ENCODE measurements at places on chromosomes 7 and 10.

DNA sequence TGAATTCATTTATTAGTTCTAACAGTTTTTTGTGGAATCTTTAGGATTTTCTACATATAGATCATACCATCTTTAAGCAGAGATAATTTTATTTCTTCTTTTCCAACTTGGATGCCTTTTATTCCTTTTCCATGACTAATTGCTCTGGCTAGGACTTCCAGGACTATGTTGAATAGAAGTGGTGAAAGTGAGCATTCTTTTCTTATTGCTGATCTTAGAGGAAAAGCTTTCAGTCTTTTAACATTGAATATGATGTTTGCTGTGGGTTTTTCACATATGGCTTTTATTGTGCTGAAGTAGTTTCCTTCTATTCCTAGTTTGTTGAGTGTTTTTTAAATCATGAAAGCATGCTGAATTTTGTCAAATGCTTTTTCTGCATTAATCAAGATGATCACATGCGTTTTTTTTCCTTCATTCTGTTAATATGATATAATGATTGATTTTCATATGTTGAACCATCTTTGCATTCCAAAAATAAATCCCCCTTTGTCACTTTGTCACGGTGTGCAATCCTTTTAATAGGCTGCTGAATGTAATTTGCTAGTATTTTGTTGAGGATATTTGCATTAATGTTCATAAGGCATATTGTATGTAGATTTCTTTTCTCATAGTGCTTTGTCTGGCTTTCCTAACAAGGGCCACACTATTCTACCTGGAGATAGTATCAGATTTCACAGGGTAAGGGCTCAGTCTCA, 92.9 kb downstream of the ZNF467 start:
- DNase-seq: no peak

DNA sequence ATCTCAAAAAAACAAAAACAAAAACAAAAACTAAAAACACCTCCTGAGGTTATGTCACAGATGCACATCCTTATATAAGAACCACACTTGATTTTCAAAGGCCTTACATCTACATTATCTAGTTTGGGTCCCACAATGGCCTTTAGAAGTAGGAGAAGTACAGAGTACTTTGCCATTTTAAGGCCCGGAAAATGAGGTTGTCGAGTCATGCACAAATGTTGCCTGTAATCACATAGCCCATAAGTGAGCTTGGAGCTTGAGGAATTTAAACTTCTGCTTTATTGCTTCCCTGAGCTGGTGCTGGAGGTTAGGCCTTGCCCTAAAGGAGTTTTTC, 9.7 kb upstream of the MKRN1 start:
- DNase-seq: no peak

DNA sequence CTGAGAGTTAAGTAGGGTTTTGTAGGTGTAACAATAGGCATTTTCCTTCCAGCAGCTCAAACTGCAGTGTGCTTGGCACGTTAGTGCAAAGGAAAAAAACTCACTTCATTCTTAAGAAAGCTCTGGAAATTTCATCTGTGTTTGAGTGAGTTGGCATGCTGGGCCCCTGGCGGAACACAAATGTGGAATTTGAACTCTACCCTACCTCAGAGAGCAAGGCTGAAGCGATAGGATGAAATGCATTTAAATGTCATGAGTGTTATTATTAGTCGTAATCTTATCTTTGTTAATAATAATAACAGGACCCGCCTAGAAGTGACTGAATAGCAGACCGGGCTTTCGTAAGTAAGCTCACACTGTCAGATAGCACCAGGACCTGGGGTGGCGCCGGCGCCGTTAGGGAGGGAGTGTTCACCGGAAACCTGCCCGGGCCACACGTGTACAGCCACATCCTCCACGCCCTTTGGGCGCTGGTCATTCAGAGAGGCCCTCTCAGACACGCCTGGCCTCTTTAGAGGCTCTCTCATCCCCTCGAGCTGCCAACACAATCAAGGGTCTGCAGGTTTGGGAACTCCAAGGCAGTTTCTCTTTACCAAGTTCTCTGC, 63.5 kb downstream of the GRK5 start:
- DNase-seq: peak; percentile 49

- DNase-seq: no peak
These were observed 52.5 kb upstream of the FRMD4A start for GRCh38 chr10:14383266-14383665.

GRCh38 chr7:3588341-3588740, 287.3 kb downstream of the SDK1 start:
- DNase-seq: no peak

DNA sequence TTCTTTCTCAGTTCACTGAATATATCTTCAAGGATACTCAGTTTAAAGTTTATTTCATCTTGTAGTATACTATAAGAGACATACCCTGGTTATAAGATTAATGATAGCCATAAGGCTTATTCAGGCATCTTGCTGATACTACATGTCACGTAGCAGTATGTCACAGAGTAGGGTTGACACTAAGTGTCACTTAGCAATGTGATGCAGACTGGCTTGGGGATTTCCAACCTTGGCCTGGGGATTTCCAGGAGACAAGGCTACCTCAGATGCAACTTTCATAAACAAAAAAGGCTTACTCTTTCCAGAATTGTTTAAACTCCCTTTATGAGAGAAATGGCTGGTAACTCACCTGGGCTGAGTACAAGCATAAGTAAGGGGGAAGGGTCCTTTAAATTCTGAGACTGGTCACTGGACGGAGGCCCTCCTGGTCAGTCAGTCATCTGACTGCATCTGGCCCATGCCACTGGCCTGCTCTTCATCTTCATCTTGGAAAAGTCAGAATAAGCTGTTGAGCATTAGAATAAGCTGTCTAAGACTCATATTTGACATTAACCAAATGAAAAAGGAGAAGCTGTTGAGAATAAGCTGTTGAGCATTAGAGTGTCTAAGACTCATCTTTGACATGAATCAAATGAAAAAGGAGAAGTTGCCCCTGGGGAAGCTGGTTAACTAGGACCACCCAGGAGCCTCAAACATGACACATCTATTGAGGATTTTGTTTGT, 9.5 kb downstream of the SLC13A1 start:
- no peak for DNase-seq

- no peak for DNase-seq
These were observed 185.1 kb upstream of the PRPS1L1 start for GRCh38 chr7:18212758-18213157.

DNA sequence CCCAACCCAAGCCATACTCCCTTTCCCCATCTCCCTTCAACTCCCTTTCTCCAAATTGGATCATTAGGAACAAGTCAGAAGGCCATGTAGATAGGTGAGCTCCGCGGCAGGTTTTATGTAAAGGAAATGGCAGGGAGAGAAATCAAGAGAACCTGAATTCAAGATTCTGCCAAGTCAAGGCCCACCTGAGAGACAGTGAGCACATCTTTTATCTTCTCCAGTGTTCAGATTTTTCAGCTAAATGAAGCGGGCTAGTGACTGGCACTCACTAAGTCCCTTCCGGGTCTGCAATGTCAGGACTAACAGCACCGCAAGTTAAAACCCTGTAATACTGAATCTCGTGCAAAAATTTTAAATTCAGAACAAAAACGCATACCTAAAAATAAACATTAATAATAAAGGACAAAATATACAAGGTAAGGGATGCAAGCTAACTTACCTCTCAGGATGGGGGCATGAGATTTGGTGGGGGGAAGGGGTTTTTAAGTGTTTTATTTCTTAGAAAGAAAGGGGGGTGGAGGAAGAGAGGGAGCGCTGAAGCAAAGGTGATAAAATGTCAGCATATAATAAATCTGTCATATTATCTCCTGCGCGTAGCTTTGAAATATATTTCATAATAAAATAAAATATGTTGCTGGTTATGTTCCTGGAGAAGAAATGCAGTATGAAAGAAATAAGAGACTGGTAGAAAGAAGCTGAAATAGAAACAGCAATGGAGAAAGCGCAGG, 17.6 kb downstream of the TCAF1 start:
- no peak for DNase-seq

GRCh38 chr10:33423154-33423529, 88.7 kb upstream of the NRP1 start:
- no peak for DNase-seq

- peak; percentile 63 for DNase-seq
These were observed 38.8 kb downstream of the RAMP3 start for GRCh38 chr7:45196374-45196773.

DNA sequence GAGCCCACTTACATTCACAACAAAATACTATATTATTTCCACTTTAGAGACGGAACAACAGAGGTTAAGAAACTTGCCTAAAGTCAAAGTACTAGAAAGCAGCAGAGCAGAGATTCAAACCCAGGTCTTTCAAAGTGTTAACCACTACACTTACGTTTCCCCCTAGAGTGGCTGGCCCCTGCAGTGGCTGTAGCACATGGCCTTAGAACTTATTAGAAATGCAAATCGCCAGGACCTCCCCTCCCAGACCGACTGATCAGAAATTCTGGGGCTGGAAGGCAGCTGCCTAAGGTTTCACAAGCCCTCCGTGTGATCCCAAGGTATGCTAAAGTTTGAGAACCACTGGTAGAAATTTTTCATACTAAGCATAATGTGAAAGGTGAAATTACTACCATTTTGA, 8.1 kb downstream of the MPP7 start:
- DNase-seq: no peak

DNA sequence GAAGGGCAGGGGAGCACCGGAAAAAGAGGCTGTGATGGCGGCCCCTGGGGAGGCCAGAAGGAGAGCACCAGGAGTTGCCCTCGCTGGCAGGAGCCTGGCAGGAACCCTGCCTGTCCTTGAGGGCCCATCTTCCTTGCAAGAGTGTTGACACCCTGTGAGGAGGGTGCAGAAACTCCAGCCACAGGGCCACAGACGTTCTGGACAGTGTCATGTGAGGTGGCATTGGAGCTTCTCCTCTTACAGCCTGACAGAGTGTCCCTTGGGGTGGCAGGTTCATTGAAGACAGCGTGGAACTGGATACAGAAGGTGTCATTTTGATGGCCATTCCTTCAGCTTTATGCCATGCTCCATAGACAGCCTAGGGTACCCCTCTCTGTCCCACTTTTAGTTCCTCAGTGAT, 54.2 kb downstream of the RBM20 start:
- no peak for DNase-seq

DNA sequence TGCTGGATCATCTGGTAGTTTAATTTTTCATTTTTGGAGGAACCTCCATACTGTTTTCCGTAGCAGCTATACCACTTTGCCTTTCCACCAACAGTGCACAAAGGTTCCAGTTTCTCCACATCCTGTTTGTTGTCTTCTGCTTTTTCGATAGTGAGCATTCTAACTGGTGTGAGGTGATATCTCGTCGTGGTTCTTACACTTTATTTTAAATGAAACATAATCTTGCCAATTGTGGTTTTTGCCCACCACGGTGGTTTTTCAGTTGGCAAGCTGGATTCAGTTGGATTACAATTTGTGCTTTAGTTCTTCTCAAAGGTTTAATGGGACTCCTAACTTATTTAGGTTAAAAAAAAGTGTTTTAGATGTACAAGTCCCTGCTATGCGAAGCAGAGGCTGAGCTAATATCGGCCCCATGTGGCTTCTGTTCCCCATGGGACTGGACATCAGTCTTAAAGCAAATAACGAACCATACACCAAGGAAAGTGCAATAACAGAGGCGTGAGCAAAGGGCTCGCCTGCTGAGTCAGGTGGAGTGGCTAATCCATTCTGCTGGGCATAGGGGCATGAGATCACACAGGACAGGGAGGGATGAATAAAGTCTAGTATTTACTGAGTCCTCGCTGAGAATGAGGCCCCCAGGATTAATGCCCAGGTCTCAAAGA, 153.6 kb downstream of the AOAH start:
- no peak for DNase-seq

DNA sequence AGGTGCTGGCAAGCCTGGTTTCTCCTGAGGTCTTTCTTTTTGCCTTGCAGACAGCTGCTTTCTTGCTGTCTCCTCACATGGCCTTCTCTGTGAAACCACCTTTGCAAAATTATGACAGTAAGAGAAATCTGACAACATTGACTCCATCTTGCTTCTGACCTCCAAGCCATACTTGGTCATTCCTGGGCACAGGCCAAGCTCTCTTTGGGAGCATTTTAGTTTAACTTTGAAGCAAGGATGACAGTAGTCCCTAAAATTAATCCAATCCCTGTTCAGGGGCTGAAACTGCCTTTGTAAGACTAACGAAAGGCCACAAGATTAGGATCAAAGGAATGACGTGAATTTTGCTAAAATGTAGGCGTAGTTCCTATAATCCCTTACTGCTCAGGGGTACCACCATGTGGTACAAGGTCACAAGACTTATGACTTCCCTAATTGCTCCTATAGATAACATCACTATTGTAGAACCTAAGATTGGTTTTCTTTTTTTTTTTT, 25.1 kb upstream of the NRBF2 start:
- DNase-seq: no peak

- DNase-seq: no peak
These were observed 8.5 kb downstream of the ZDHHC16 start for GRCh38 chr10:97454330-97455036.

- no peak for DNase-seq
These were observed 6.9 kb downstream of the CYCS start for GRCh38 chr7:25118048-25118753.

GRCh38 chr10:129922598-129923123, 41.4 kb downstream of the EBF3 start:
- DNase-seq: no peak

- peak; percentile 79 for DNase-seq
These were observed 31.7 kb downstream of the CYCS start for GRCh38 chr7:25093268-25093826.

DNA sequence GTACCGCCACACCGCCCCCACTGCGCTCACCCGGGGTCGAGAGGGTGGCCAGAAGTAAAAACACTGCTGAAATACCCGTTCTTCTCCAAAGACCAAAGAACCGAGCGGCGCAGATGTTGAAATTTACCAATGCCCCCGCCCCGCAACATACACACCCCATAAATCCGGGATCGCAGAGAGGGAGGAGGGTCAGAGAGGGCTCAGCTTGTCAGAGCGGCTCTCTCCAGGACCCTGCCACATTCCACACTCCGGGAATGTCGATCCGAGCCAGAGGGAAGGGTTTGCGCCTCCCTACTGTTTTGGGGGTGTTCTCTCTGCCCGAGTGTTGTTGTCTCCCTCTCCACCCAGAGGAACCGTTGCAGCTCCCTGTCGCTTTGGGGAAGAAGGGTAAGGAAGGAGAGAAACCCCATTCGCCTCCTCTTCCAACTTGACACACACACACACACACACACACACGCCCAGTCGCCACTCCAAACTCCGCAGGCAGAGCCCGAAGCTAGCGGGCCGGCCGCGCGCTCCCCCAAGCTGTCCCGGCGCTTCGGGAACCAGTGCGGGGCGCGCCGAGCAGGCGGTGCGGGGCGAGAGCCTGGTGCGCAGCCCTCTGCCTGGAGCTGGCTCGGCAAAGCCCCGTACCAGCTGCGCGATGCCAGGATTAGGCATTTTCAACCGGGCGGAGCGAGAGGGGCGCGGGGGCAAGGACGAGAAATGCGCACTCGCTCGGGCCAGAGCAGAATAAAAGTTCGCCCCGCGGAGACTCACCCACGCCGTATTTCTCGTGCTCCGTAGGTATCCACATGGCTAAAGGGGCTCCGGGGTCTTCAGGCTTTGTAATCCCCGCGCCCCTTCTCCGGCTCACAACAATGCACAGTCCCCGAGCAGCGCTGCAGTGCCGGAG, 609 bp downstream of the DOCK4 start:
- peak; percentile 27 for DNase-seq

GRCh38 chr7:138350701-138351357, 109.2 kb upstream of the TRIM24 start:
- no peak for DNase-seq

- DNase-seq: no peak
These were observed 283.7 kb upstream of the FZD1 start for GRCh38 chr7:90980545-90980944.

Data from activated T-cell treated with anti-CD3 and anti-CD28 coated beads for 48 hours (primary cell).